ENCODE measurements at places on chromosomes 3 and 15.
A peak's percentile ranks its signal among the peaks of the same experiment; 100 is the strongest.

GRCh38 chr3:172622156-172622555, 88.7 kb downstream of the NCEH1 start:
- no peak for DNase-seq

DNA sequence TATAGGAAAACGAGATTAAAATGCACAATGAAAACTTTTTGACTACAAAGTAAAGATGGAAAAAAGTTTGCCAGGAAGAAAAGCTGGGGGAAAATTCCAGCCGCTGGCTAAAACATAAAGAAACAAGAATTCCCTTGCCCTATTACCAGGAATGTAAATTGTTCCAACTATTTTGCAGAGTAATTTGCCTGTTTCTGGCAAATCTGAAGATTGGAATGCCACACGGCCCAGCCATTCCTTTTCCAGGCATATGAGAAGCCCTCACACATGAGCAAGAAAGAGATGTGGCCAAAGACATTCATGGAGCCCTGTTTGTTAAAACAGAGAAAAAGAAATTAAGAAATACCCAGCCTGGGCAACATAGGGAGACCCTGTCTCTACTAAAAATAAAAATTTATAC, 8.4 kb upstream of the GATA2 start:
- no peak for DNase-seq

DNA sequence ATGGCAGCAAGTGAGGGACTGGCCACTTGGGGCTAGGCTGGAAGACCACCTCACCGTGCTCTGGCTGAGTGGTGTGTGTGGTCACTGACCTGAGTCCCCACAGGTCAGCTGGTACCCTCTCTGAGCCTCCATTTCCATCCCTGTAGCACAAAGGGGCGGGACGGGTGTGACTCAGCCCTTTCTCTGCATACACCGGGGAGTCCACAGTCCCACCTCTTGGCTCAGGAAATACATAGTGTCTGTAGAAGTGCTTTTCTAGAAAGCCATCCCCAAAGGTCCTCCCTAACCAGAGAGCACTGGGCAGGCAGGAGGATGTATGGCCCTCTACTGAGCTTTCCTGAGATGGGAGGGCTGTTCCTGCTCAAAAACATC, 27.2 kb downstream of the WNT7A start:
- no peak for DNase-seq

DNA sequence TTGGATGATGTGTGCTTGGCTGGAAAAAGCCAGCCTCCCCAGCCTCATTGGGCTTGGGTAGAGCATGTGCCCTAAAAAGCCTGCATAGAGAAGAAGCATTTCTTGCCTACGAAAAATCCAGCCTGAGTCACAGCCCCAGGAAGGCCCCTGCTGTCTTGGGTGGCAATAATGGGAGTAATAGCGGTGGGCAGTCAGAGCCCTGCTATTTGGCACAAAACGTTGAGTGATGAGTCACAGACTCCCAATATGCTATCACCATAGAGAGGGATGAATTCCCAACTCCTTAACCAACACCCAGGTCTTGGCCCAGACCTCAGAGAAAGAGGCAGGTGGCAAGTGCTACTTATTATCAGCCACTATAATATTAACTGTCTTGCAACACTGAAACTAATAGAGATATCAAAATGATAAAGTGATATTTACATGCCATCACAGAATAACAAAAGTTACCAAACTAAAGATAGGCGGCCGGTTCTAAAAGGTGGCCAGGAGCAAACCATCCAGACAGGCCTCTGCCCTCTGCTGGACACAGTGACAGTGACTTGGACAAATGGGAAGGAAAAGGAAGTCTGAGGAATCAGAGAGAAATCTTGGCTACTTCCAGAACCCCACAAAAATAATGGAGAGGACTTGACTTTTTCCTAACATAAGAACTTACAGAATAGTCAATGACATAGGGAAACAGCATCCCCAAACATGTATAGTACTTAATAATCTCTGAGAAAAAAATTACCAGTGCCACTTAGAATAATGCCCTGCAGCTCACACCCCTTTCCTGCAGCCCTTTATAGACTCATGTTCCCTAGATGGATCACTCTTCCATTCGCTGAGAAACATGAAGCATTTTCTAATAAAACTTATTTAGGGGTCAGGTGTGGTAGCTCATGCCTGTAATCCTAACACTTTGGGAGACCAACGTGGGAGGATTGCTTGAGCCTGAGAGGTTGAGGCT, 51.9 kb upstream of the MUC13 start:
- DNase-seq = peak; percentile 28

DNA sequence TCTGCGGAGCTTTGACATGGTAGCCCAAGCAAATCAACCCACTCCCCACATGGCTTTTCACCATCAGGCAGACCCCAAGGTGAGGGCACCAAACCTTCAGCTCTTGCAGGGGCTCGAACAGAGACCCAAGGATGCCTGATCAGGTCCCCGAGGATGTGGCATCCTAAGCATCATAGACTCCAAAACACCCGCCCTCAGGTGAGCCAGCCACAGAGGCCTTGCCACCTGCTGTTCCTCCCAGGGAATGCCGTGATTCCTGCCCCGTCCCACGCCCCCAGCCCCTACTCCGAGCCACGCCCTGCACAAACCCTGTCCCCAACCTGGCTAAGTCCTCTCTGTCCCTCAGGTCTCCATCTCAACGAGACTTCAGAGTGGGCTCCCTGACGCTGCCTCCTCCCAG, 34.7 kb upstream of the SLC41A3 start:
- DNase-seq = no peak

Data from NCI-H524 (cell line).